Bladder microvascular endothelial cell (primary cell): ENCODE measurements at places on chromosomes 7 and 10. TPM values are rescaled to one million over a fixed set of nuclear protein-coding genes. Genes with fewer than 3 reads are reported as not detected.

The BTRC gene
- 6.0 and 15.2 TPM in 2 replicates for total RNA-seq

The UFSP1 gene
- total RNA-seq: 1.9 and 2.0 TPM in 2 replicates

The HMX3 gene
- 0.16 TPM in 1 of 2 replicates, not detected in the other for total RNA-seq

The FAM25G gene
- not detected in 2 replicates for total RNA-seq

The TUBB8 gene
- not detected in 2 replicates for total RNA-seq

The MYPN gene
- total RNA-seq: under 0.01 and 0.16 TPM in 2 replicates

The ZP3 gene
- total RNA-seq: 0.49 and 5.3 TPM in 2 replicates

The CACNB2 gene
- total RNA-seq: not detected in 2 replicates

The HYAL4 gene
- total RNA-seq: 1.2 TPM in 1 of 2 replicates, not detected in the other

The PMS2 gene
- 13.8 and 18.9 TPM in 2 replicates for total RNA-seq

The TUBAL3 gene
- under 0.01 and 0.25 TPM in 2 replicates for total RNA-seq

The TEX36 gene
- not detected in 2 replicates for total RNA-seq

The DNA2 gene
- 8.3 and 10.7 TPM in 2 replicates for total RNA-seq

The NPY4R gene
- total RNA-seq: not detected in 2 replicates

The C10orf95 gene
- not detected in 2 replicates for total RNA-seq

The SEMA3D gene
- 0.32 and 44.4 TPM in 2 replicates for total RNA-seq

The USP6NL gene
- total RNA-seq: 7.6 and 20.5 TPM in 2 replicates

The FAM180A gene
- total RNA-seq: 0.06 and 0.16 TPM in 2 replicates

The POT1 gene
- 20.2 and 52.0 TPM in 2 replicates for total RNA-seq

The CALCR gene
- total RNA-seq: not detected in 2 replicates

The NXPH1 gene
- total RNA-seq: not detected in 2 replicates

The ADAM12 gene
- total RNA-seq: 0.16 and 0.63 TPM in 2 replicates

The ZCCHC24 gene
- total RNA-seq: 2.3 and 3.5 TPM in 2 replicates

The GLCCI1 gene
- total RNA-seq: 0.81 and 2.4 TPM in 2 replicates

The ASZ1 gene
- not detected in 2 replicates for total RNA-seq

The ZNF365 gene
- 0.25 TPM in 1 of 2 replicates, not detected in the other for total RNA-seq

The NUDT13 gene
- 1.4 and 1.9 TPM in 2 replicates for total RNA-seq

The SPDYE2B gene
- total RNA-seq: not detected in 2 replicates

The LRRD1 gene
- total RNA-seq: under 0.01 TPM in 2 replicates

The SLC26A5 gene
- under 0.01 and 1.3 TPM in 2 replicates for total RNA-seq

The RBP4 gene
- total RNA-seq: not detected in 2 replicates

The MSMB gene
- not detected in 2 replicates for total RNA-seq

The SPOCK2 gene
- 0.32 and 1.0 TPM in 2 replicates for total RNA-seq

The BICC1 gene
- 0.13 and 0.16 TPM in 2 replicates for total RNA-seq

The PTPN20 gene
- total RNA-seq: 0.44 and 0.49 TPM in 2 replicates

The FOXP2 gene
- total RNA-seq: 0.32 and 8.6 TPM in 2 replicates

The UCMA gene
- not detected in 2 replicates for total RNA-seq

The GIMAP6 gene
- 136 and 201 TPM in 2 replicates for total RNA-seq

The GNAT3 gene
- total RNA-seq: not detected in 2 replicates

The OPN1SW gene
- 1.1 TPM in 1 of 2 replicates, not detected in the other for total RNA-seq
